ENCODE measurements at places on chromosomes 7 and 10.

GRCh38 chr10:96863922-96864543, 31.9 kb downstream of the LCOR start:
- no peak for DNase-seq

DNA sequence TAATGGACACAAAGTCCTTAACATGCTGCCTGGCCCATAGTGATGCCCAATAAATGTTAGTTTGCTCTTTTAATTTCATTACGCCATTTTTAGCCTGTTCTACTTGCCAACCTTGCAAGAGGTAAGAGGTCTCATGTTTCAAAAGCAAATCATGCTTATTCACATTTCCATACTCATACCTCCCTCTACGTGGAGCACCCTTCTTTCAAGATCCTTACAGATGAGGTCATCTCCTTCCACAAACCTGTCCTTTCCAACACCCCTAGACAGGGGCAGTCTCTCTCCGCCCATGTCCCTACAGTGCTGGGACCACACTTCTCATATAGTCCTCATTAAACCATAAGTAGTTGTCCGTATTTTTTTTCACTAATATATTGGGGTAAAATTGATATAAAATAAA, 271.3 kb downstream of the FGFR2 start:
- no peak for DNase-seq

DNA sequence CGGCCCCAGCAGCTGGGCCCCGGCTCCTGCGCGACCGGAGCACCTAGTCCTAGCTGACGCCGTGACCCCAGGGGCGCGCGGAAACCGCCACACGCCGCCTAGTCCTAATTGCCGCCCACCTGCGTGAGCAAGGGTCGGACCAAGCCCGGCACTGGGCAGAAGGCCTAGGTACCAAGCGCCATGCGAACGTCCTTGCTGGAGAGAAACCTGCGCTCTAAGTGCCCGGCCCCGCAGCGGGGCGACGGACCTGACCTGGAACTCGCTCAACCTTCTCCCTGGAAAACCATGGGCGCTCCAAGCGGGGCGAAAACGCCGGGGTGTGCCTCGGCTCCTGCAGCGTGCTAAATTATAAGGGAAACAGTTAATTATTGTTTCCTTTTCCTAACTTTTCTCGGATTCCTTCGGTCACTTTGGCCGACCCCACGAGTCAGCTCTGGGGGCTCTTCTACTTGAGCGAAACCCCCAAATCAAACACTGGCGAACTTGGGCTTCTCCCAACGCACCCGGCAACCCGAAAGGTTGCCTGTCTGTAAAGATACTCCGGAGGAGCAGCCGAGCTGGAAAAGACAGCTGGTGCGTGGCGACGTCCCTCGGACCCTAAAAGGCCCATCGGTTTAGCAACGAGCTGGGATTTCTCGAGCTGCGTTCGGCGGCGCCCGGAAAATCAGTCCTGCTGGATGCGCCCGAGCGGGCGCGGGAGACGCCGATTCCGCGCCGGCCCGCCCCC, 5.3 kb upstream of the EBF3 start:
- DNase-seq, result no peak

DNA sequence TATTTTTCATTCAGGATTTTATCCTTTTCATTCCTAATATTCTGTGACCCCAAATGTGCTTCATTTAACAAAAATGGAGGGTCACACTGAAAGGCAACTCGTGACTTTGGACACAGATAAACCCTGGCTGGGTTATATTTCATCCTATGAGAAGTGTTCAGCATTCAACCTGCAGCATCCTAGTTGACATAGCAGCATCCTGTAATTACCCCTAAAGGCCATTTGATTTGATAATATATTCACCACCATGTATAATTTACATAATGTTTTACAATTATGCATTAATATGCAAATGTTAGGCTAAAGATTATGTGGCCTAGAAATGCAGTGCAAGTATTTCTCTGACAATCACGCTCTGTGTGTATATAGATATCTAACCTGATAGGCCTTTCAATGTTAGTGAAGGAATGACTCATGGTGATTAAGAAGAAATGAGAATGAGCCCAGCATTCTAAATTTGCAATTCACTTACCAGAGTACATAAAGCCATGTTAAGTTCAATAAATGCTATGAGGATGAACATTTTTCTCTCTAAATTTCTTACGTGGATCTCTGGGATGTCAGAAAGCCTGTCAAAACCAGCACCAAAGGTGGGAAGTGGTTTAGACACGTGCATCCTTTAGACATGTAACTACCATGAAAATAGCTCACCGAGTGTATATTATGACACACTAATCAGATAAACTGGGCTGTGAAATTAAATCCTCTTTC, 337.7 kb upstream of the AOAH start:
- no peak for DNase-seq

DNA sequence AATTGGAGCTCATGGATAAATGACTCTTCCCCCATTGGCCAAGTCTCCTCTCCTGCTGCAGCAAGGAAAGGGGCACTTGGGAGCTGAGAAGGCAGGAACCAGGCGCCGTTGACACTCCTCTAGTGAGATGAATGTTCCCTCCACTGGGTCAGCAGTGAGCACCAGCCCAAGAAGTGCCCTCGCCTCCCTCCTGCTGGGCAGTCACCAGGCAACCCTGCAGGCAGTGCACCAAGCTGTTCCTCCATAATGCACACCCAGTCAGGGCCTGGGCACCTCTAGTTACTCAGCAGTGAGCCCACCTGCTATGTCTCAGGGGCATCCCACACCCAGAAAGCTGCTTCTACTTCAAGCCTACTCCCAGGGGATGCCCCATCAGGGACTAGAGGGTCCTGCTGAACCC, 84.3 kb downstream of the KCNMA1 start:
- no peak for DNase-seq

All from inflammatory macrophage treated with lipopolysaccharide for 1 hour (primary cell).